ENCODE measurements at places on chromosomes 13 and 19.

DNA sequence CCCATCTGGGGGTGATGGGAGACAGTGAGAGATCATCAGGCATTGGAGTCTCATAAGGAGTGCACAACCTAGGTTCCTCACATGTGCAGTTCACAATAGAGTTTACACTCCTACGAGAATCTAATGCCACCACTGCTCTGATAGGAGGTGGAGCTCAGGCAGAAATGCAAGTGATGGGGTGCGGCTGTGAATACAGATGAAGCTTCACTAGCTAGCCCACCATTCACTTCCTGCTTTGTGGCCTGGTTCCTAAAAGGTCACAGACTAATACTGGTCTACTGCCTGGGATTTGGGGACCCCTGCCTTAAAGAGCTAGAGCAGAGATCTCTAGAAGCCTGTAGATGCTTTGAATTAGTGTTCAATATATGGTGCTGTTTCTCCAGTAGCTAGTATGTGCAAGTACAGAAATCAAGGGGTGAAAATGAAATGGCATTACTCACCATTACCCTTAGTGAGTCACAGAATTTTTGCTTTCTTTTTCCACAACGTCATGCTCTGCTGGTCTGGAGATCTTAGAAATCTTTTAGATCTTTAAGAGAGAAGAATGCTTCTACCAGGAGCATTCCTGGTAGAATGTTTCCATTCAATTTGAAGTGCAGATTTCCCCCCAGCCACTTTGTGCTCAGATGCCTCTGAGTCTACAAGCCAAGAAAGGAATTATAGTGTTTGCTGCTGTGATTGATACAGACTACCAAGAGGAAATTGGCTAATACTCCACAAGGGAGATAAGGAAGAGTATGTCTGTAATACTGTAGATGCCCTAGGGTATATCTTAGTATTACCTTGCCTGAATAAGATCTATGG lies 2301.2 kb downstream of the PCDH9 start:
- DNase-seq = peak; percentile 91

DNA sequence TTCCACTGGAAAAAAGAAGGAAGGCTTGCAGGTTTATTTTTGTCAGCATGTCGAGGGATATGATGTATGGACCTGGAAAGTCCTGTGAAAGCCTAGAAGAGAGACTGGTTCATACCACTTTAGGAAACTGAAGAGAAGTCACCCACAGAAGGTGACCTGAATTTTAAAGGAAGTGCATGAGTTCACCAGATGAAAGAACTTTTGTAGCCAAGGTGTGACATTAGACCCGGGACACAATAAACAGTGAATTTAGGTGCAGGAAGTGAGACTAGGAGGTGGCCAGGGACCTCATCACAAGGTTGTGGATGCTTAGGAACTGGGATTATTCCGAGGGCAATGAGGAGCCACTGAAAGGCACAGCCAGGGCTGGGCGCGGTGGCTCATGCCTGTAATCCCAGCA lies 79.1 kb downstream of the ZNF429 start:
- no peak for DNase-seq

- no peak for DNase-seq
Measured at GRCh38 chr13:46542833-46543232, 10.1 kb upstream of the LRCH1 start.

GRCh38 chr19:2394054-2394441 lies 33.3 kb downstream of the TIMM13 start:
- no peak for DNase-seq

DNA sequence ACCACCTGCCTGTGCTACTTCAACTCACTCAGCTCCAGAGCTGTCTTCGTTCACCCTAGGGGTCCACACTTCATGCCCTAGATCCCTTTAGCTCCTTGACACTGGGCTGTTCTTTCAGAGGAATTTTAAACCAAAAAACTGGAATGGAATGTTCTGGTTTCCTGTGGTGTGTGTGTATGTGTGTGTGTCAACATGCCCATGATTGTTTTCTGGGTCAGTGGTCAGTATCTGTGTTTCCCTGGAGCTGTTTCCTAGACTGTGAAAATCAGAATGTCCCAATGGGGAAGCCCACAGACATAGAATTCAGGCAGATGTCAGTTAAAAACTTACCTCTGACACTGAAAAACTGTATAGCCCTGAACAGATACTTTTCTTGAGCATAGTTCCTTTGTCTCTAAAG lies 1.3 kb downstream of the PMIS2 start:
- peak; percentile 38 for DNase-seq

DNA sequence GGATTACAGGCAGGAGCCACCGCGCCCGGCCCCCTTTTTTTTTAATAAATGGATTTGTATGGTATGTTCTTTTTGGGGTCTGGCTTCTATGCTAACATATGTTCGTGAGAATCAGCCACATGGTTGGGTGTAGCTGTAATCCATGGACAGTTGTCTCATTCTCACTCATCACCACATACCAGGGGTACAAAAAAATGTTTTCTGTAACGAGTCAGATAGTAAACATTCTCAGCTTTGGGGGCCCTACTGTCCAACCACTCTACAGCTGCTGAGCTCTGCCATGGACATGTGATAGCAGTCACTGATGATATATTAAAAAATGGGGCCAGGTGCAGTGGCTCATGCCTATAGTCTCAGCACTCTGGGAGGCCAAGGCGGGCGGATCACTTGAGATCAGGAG lies 5.1 kb upstream of the RETN start:
- no peak for DNase-seq

DNA sequence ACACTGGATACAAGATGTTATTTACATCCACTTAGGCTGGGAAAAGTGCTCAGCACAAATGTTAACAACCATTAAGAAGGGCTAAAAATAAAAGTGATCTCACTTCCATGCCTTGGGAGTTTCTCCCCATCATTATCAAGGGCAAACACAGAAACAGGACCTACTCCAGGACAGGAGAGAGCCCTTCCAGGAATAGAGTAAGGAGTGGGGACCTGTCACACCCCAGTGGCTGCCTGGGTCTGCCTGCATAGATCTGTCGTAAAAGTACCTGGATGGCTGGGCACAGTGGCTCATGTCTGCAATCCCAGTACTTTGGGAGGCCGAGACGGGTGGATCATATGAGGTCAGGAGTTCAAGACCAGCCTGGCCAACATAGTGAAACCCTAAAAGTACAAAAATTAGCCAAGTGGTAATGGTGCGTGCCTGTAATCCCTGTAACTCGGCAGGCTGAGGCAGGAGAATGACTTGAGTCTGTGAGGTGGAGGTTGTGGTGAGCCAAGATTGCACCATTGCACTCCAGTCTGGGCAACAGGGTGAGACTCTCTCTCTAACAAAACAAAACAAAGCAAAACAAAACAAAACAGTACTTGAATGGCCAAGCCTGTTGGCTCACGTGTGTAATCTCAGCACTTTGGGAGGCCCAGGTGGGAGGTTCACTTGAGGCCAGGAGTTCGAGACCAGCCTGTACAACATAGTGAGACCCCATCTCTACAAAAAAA lies 5.6 kb downstream of the ATP8A2 start:
- DNase-seq = peak; percentile 16

GRCh38 chr19:47719047-47719859 lies 6.0 kb downstream of the EHD2 start:
- DNase-seq = peak; percentile 61

GRCh38 chr13:37361608-37362007 lies 237.0 kb downstream of the POSTN start:
- DNase-seq = no peak

DNA sequence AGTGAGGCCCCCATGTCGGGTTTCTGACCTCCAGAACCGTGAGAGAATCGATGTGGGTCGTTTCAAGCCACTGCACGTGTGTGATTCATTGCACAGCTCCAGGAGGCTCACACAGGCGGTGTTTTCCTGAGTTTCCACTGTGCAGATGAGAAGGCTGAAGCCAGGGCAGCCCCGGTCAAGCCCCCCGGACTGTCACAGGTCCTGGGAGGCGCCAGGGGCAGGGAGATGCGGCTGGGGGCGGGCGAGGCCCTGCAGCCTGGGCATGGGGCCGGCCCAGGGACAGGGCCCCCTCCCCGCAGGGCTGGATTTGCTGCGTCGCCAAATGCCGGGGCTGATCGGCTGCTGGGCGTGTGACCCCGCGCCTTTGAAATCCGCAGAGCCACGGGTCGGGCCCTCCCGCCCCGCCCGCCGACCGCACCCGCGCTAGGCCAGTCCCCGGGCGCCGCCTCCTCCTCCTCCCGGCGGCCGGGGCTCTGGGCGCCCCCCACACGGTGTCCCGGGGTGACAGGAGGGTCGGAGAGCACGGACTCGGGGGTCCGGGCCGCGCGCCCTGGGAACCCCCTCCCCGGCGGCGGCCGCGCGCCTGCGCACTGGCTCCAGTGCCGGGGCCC lies 9.9 kb upstream of the MKNK2 start:
- DNase-seq = peak; percentile 90

DNA sequence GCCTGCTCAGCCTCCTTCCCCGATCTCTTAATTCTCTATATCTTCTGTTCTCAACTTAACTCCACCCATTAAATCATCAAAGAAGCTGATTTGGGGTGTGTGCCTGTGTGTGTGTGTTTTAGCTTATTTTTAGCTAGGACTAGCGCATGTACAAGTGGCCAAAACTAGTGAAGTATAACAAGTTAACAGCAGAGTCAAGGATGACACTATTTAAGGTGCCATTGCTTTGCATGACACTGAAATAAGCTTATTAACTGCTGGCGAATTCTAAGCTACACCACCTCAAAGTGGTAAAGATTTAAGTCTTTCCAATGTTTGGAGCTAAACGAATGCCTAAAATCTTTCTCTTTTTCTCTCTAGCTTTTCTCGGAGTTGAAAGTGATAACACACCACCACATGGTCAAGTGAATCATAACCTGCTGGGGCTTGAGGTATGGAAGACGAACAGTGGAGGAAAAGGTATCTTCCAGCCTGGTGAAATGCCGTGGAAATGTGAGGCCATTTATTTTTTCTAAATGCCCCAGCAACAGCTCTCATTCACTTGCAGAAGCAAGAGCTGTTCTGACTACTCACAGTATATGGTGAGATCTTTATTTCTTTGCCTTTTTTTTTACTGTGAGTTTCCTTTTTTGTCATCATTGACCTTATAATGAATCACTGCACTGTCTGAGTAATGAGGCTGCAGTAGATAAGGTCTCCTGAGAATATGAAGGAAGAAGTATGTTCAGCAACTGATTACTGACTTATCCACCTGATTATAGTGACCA lies 570.3 kb downstream of the PCDH9 start:
- peak; percentile 70 for DNase-seq

GRCh38 chr13:65342541-65343337 lies 1887.4 kb downstream of the PCDH9 start:
- no peak for DNase-seq

DNA sequence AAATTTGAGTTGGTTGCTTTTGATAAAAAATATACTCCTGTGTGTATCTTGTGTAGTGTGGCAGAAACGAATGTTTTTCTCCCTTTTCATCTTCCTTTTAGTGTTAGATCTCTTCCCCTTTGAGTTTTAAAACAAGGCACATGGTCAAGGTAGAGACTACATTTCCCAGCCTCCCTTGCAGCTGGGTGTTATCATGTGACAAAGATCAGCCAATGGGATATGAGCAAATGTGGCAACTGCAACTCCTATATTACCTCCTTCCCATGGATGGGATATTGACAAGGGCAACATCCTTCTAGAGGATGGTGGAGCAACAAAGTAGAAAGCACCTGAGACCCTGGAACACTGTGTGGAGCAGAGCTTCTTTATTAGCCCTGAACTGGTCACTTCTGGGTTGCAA lies 42.4 kb downstream of the ADGRE3 start:
- peak; percentile 2 for DNase-seq

- DNase-seq = peak; percentile 66
Measured at GRCh38 chr13:97116754-97117153, 105.4 kb upstream of the MBNL2 start.

DNA sequence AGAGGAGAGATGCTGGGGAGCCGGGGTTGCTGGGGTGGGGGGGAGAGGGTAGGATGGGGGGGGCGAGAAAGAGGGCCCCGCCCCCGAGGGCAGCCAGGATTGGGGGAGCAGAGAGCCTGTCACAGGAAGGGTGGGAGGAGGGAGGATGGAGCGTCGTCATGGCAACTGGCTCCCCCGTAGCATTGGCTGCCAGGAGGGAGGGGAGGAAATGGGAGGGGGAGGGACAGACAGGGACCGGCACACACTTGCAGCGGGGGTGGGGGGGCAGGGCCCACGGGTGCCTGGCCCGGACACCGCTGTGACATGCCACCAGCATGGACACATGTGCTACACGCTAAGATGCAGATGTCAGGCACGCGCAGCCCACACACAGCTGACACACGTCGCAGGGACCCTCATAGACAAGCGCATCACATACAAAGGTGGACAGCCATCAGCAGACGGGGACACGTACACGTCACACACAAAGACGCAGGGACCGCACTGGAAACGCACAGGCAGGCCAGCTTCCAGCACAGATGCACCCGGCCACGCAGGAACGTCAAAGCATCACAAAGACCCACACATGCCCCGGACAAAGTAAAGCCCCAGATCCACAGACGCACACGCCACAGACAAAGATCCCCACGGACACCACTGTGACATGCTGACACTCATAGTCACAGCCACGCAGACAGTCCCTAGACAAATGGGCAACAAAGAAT lies at the start of gene LMTK3:
TSS of gene LMTK3 (minus strand) at position 36 of the 704 bp plus-strand sequence. CDS start 259 bp downstream, outside the sequence.
- DNase-seq = no peak

DNA sequence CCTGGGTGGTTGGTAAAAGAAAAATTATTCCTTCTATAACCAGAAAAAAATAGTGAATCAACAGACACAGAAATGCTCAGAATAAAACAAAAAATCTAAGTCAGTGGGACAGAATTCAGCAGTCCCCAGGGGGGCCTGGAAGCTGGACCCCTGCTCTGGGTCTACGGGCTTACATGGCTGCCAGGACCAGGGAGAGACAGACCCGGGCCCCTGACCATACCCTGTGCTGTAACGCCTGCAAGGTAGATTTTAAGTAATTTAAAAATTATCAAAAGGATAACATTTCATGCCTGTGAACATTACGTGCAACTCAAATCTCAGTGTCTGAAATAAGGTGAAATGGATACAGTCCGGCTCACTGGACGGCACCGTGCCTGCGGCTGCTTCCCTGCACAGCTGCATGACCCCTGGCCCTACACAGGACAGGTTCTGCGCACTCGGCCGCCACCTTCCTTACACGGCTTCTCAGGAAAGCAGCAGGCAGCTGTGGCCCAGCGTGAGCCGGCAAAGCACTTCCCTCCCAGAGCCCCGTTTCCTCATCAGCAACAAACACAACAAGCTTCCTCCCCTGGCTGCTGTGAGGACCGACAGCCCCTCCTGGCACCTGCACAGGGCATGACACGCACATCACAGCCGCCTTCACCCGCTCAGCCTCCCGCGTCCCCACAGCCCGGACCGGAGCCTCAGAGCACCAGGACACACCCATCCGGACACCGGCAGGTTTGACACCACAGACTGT lies 22.2 kb downstream of the RASA3 start:
- no peak for DNase-seq
